ENCODE measurements at places on chromosomes 3 and 15.

DNA sequence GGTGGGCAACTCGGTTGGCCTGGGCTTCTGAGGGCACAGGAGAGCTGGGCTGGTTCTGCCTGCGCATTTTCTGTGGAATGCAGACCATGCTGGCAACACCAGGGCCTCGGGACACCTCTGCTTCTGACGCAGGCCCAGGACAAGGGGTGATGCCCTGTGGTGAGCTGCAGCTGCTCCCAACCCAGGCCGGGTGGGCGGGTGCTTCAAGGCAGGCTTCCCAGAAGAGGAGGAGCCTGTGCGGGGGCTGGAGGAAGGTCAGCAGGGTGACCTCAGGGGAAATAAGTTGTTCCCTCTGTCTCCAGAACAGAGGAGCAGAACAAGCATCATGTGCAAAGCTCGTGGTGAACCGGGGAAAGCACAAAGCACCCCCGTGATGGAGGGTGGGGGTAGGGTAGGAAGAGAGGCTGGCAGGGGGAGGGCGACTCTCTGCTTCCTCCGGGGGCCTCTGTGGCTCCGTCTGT is 11.0 kb upstream of the PLXNA1 start:
- no peak for DNase-seq

DNA sequence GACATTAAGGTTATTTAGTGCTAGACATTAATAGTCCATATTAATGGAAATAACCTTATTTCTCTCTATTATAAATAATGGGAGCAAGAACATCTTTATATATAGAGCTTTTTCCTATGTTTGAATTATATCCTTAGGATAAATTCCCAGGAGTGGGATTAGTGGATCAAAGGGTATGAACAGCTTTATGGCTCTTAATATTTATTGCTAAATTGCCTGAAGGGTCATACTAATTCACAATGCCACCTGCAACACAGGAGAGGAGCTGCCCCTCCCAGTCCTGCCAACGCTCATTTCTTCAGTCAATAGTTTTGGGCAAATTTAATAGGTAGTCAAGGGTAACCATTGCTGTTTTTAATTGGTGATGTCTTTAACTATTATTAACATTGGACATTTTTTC is 48.9 kb upstream of the POLR2M start:
- no peak for DNase-seq

- no peak for DNase-seq
Observed at GRCh38 chr3:8576841-8577571, 67.6 kb downstream of the SSUH2 start.

GRCh38 chr3:47855461-47856383 is 52.8 kb downstream of the DHX30 start:
- DNase-seq, result no peak

GRCh38 chr15:101543431-101543830 is 53.9 kb upstream of the PCSK6 start:
- DNase-seq, result no peak

GRCh38 chr3:186176373-186176990 is 67.6 kb upstream of the ETV5 start:
- no peak for DNase-seq

DNA sequence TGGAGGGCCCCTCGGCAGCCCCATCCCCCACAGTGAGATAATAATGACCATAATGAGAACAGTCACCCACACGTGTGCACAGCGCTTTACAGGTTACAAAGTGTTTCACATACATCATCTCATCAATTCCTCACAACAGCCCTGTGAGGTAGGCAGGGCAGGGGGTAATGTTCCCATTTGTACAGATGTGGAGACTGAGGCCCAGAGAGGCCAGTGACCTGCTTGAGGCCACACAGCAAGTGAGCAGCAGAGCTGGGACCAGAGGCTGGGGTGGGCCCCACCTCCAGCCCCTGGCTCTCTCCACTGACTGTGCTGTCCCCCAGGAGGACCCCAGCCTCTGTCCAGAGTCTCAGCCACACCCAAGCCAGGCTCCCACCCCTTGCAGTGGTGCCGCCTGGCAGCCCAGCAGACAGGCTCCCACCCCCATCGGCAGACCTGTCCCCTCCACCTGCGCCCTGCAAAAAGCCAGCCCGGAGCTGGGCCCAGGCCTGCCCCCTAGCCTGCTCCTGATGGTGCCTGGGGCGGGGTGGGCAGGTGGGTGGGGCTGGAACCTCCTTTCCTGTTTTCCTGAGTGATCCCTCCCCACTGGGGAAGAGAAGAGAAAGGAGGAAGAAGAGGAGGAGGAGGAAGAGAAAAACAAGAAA is 19.6 kb downstream of the LINGO1 start:
- DNase-seq, result no peak

DNA sequence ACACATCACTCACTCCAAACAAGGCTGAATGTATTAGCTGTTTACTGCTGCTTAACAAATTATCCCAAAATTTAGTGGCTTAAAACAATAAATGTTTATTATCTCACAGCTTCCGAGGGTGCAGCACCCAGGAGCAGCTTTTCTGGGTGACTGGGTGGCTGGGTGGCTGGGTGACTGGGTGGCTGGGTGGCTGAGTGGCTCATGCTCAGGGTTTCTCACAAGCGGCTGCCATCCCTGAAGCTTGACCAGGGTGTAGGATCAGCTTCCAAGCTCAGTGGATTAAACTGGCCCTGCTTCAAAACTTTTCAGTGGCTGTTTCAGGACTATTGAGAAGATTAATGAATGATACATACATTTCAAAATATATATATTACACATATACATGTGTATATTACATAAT is 2.3 kb upstream of the CYP11A1 start:
- DNase-seq, result no peak

DNA sequence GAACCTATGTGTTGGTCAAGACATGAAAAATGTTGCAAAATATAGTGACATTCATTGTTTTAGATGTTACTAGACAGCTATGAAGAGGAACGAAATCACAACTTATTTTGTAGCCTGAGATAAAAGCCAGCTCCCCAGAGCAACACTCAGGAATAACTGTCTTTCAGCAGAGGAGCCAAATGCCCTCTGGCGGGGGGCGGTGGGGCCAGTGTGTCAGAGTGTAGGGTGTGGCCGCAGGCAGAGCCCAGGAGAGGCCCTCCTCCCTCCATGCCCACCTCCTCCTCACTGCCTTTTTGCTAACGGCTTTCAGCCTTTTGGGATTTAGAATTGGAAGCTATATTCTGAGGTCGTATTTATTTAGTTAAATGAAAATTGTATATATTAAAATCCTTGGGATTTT is 16.9 kb downstream of the APOD start:
- DNase-seq, result no peak

GRCh38 chr3:102570511-102570910 is 135.7 kb downstream of the ZPLD1 start:
- DNase-seq, result no peak

DNA sequence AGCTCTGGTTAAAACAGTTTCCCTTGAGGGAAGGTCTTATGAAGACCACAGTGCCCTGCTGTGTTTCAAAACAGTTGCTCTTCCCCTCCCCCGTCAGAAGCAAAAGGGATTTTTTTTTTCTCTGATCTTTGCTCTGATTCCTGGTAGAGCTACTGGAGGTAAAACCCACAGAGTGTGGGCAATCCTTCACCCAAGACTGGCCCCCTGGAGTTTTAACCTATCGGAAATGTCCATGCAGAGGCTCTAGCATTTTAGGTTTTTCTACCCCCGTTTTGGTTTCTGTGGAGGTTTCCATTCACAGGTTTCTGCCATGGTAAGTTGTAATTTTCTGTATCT is 27.7 kb downstream of the GRM2 start:
- no peak for DNase-seq

- DNase-seq, result no peak
Observed at GRCh38 chr3:124557-125179, 71.9 kb upstream of the CHL1 start.

GRCh38 chr15:85490856-85491255 is 110.5 kb downstream of the AKAP13 start:
- DNase-seq, result no peak

- DNase-seq, result no peak
Observed at GRCh38 chr3:64316971-64317370, 91.7 kb upstream of the PRICKLE2 start.
